ENCODE measurements at places on chromosomes 4 and X.

- DNase-seq, result no peak
Measured at GRCh38 chr4:135777361-135777760, 1575.8 kb upstream of the PABPC4L start.

DNA sequence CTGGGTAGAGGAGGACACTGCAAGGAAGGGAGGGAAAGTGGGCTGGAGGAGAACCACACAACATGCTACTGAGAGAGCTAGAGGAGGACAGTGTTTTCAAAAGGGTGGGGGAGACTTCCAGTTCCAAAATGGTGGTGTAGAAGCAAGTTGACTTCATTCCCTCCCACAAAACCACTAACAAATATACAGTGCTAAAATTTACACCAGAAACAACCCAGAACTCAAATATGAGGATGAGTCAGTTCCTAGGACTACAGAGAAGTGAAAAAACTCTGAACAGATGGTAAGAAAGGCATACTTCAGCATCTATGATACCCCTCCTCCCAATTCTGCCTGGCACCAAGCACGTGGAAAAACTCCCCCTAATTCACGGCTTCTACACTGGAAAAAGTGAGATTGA, 9.8 kb downstream of the AADAT start:
- no peak for DNase-seq

- no peak for DNase-seq
Measured at GRCh38 chrX:16848541-16848940, 21.6 kb downstream of the RBBP7 start.

DNA sequence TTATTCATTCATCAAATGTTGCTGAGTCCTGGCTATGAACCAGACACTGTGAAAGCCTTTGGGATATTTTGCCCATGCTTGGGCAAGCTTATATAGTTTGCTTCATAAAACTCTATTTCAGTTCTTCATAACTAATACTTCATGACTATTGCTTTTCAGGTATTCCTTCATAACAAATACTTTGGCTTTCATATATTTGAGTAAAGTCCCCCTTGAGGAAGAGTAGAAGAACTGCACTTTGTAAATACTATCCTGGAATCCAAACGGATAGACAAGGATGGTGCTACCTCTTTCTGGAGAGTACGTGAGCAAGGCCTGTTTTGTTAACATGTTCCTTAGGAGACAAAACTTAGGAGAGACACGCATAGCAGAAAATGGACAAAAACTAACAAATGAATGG, 1.7 kb upstream of the AFP start:
- no peak for DNase-seq

DNA sequence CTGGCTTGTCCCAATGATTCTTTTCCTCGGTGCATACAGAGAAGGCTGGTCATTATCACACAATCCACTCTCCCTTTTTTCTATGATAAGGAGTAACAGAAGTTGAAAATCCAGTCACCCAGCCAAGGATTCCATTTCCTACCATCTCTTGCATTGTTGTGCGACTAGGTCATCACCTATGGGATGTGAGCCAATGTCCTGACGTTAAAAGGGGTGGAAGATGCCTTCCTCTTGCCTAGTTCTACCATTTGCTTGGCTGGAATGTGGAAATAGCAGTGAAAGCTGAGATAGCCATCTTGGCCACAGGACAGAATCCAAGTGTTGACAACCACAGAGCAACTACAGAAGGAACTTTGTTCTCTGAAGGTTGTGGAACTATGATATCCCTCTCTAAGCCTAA, 132.2 kb upstream of the KIT start:
- no peak for DNase-seq

DNA sequence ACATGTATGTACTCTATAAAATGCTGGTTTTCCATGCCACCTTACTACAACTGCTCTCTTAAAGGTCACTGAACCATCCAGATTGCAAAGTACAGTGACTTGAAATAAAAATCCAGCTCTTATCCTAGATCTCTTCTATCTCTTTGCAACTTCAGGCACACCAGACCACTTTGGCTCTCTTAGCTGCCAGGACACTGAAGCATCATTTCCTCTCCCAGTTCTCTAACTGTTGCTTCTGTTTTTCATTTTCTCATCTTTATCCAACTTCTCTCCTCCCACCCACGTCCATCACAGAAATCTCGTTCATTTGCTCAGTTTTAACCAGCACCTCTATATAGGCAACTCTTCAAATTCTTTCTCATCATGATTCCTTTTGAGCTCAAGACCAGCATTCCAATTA, 74.3 kb downstream of the METTL14 start:
- DNase-seq, result no peak

DNA sequence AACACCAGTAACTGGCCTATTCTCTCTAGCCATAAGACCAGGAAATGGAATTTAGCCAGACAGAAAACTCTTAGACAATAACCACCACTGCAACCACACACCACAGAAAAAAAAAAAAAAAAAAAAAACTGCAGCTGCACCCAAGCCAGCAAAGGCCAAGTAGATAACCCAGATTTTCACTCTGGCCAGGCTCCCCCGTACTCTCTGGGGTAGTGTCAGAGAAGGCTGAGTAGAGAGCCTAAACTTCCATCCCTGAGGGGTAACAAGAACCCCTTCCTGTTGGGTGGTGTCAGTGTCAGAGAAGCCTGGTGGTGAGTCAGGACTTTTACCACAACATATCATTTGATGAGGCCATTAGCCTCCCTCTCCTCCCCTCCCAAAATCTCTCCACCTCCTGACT, 5.6 kb upstream of the DLG3 start:
- DNase-seq, result no peak

DNA sequence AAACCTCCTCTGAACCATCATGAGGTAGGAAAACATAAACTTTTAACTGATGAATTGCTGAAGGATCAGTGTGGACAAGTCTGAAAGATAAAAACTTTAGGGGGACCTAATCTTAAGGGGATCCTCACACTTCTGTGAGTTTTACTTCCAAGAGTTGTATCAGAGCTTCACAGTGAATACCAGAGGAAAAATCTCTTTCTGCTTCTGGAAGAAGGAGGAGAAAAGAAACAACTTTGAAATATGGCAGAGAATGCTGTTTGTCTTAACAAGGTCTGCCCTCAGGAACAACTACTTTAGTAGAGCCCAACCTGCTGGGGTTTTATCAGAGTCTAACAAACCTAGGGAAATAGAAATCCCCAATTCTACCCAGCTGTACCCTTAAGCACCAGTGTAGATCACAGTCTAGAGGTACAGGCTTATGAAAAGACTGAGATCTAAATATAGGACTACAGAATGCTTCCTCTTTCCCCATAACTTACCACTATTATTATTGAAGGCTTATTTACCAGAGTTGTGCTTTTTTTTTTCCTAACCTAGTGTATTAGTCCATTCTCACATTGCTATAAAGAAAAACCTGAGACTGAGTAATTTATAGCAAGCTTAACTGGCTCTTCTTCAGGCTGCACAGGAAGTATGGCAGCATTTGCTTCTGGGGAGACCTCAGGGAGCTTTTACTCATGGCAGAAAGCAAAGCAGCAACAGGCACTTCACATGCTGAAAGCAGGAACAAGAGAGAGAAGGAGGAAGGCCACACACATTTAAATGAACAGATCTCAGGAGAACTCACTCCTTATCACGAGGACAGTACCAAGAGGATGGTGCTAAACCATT, 167.9 kb downstream of the CAMK2D start:
- no peak for DNase-seq

DNA sequence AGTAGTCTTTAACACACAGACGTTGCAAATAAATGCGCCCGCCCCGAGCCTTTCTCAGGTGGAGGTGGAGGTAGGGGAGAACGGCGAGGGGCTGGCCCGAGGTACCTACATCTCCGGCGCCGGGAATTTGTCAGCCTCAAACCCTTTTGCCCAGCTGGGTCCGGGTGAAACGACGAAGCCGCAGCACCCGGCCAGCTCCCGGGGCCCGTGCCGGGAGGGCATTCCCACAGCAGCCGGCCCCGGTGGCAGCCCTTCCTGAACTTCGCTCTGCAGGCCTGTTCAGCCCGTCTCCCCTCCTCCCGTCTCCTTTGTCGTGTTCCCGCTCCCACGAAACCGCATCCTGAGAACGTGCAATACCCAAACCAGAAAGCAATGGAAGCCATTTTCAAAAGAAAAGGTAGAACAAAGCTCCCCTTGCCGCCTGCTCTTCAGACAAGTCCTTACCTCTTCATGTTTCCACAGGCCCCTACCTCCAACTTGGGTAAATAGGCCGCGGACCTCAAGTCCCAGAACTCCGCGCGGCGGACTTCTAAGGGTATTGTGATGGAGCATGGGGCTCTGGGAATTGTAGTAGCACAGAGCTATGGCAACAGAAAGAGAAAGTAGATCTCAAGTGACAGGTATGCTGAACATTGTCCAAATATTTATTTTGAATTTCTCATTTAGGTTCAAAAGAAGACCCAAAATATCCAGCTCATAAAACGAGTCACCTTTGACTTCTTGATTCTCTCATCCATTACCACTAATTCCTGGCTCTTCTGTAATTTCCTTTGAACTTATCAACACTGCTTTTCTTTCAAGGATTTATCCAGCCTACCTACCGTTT, at the start of gene RBM41:
RBM41 (minus strand) TSS at position 501 of the 826 bp plus-strand sequence; CDS start at position 452, 49 bp downstream.
- peak; percentile 45 for DNase-seq

GRCh38 chr4:73895201-73896175, 26.3 kb downstream of the CXCL1 start:
- no peak for DNase-seq

GRCh38 chrX:50889582-50889981, 21.0 kb upstream of the BMP15 start:
- DNase-seq, result no peak

DNA sequence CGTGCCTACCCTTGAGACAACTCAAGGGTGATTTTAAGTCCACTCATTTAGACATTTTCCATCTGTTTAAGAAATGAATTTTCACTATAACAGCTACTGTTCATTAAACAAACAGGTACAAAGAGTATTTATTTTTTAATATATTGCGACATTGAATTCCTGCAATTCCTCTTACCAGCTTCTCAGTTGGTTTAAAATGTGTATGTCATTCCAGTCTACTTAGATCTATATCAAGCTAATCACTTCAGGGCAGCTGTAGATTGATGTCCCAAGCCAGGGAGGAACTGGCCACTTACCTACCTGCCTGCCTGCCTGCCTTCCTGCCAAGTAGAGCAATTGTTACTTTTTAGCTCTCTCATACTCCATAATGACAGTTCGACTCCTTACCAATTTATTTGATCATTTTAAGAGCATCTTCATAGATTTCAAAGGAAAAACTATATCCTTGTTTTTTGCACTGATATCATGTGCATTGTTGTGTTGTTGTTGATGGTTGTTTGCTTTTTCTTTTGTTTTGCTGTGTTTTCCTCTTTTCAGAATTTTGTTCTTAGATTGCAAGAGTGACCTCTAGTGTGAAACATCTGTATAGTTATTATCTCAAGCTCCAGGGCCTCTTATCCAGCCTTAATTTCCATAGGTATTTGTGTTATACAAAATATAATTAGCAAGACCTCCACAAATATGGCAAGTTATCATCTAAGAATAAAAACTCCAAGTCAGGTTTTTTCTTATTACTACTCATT, 120.9 kb upstream of the NRK start:
- DNase-seq, result no peak

- no peak for DNase-seq
Measured at GRCh38 chr4:142463206-142463605, 382.9 kb downstream of the INPP4B start.

Data from endothelial cell (in vitro differentiated cells).